ENCODE measurements at places on chromosomes 11 and 22.

- DNase-seq, result no peak
Observed at GRCh38 chr11:85827748-85828639, 17.1 kb upstream of the SYTL2 start.

- no peak for DNase-seq
Observed at GRCh38 chr11:64085906-64086257, 50.2 kb downstream of the FLRT1 start.

DNA sequence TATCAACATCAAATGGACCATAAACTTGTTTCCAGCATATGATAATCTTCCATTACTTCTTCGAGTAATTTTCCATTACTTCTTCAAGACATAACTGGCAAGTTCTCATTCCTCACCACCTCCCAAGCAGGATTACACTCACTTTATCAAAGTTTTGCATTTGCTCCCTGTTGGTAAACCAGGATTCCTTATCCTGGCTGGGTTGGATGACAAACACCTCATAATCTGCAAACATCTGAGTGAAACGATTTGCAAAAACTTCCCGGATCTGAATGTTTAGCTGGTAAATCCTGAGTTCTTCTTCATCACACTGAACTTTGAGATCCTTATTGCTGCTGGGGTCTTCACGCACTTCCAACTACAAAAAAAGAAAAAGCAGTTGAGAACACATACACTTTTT, 86.4 kb downstream of the DENND5A start:
- DNase-seq, result no peak

GRCh38 chr11:42036201-42036600, 576.7 kb upstream of the LRRC4C start:
- DNase-seq, result no peak

DNA sequence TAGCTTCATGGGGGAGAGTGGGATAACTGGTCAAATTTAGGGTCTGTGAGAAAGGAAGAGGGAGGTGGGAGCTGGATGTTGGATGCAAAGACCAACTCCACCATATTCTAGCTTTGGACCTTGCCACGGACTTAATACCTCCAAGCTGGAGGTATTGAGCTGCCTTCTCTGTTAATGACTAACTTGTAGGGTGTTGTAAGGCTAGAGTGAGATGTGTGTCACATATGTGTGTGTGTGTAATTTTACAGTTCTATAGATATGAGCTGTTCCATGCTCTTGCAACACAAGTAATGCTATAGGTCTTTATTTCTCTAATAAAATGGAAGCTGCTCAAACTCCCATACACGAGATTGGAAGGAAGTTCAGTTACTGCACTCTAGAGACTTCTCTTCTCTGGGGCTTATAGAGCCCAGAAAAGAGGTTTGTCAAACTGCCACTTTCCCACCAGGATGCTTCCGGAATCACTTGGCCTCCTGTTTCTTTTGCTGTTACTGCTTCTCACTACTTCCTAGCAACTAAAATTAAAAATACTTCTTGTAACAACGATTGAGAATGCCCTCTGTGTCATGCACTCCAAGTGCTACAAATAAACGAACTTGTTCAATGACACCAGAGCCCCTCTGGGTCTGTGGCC, 16.0 kb upstream of the FJX1 start:
- DNase-seq, result no peak

GRCh38 chr11:3163241-3163981, 1.7 kb downstream of the OSBPL5 start:
- DNase-seq, result no peak

DNA sequence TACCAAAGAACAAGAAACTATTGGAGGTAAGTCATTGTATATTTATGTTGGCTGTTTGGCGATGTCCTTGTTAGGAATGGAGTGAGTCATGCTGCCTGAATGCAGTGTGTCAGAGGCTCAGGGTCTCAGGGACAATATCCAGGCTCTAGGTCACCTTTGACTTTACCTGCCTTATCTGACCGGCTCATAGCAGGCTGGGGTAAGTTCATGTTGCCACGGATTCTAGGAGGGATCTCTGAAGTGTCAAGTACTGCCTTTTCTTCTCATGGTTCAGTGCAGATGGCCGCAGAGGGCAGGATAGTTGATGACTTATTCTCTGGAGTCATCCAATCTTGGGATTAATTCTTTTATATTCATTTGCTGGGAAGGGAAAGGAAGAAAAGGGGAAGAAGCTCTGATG, 53.2 kb downstream of the SPON1 start:
- DNase-seq, result no peak

GRCh38 chr11:117316197-117316961, at the start of gene BACE1:
Gene BACE1 (minus strand): TSS chr11:117316256. CDS start chr11:117315795, 461 bp downstream.
- DNase-seq, result no peak

DNA sequence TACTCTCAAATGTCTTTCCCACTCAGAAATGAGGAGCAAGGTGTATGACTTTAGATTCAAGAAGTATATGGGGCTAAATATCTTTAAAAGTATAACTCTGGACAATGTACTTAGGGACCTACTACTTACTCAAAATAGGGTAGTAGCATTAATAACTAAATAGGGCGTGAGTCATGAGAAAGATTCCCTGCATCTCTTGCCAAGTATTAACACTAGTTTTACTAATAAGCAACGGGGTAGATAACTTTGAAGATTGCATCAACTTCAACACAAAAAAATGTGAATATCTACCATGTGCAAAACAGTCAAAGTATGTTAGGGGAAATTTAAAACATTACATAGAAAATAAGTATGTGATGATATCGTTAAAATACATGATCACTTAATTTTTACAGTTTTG, 99.6 kb downstream of the PGR start:
- DNase-seq, result no peak

Data from GM12878 (cell line).